ENCODE measurements at places on chromosomes 3 and 15.

- DNase-seq: no peak
Observed at GRCh38 chr3:69838217-69838616, 99.0 kb downstream of the MITF start.

- no peak for DNase-seq
Observed at GRCh38 chr3:10338591-10339353, 17.9 kb upstream of the SEC13 start.

- no peak for DNase-seq
Observed at GRCh38 chr3:72646263-72646662, 202.0 kb downstream of the SHQ1 start.

- DNase-seq: no peak
Observed at GRCh38 chr15:89141885-89142284, 53.6 kb downstream of the ABHD2 start.
